ENCODE measurements at places on chromosomes 5 and 9.

DNA sequence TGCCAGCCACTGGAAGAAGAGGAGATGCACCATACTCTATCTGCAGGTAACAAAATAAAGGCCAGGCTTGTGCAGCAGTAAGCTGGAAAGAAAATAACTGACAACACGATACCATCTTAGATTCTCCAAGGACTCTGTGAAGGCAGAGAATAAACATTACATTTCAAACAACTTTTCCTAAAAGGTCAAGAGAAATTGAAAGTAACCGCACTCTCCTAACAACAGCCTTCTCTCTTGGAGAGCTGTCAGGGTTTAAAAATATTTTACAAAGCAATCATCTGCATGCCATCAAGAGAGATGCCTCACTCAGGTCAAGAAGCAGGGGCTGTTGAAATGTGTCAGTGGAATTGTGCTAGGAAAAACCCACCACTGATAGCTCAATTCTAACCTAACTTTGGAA lies 13.5 kb upstream of the TTLL11 start:
- peaks cover 8% of the 10 kb centered on the region for H3K36me3 ChIP-seq
- DNase-seq: no peak
- H3K4me3 ChIP-seq: no peak overlapping the region
- H3K27ac ChIP-seq: no peak overlapping the region
- no peaks in the 10 kb centered on the region for H3K4me1 ChIP-seq

- peak overlapping the region; percentile 3 for H3K4me3 ChIP-seq
- H3K36me3 ChIP-seq: no peaks in the 10 kb centered on the region
- no peak for DNase-seq
- peak overlapping the region; percentile 8 for H3K27ac ChIP-seq
These were observed 513.4 kb upstream of the MEF2C start for GRCh38 chr5:89396278-89396954.

GRCh38 chr5:66945389-66946349 lies 250.9 kb downstream of the CD180 start:
- peaks cover 7% of the 10 kb centered on the region for H3K36me3 ChIP-seq
- peaks cover 2% of the 10 kb centered on the region for H3K27me3 ChIP-seq
- H3K4me1 ChIP-seq: no peaks in the 10 kb centered on the region
- no peak overlapping the region for H3K27ac ChIP-seq

GRCh38 chr9:734831-735511 lies 106.5 kb upstream of the DMRT1 start:
- H3K36me3 ChIP-seq: peaks cover 17% of the 10 kb centered on the region
- H3K4me3 ChIP-seq: no peak overlapping the region
- no peak for DNase-seq

Measured in naive thymus-derived CD8-positive, alpha-beta T cell (primary cell).